ENCODE measurements at places on chromosomes 7 and 10.

DNA sequence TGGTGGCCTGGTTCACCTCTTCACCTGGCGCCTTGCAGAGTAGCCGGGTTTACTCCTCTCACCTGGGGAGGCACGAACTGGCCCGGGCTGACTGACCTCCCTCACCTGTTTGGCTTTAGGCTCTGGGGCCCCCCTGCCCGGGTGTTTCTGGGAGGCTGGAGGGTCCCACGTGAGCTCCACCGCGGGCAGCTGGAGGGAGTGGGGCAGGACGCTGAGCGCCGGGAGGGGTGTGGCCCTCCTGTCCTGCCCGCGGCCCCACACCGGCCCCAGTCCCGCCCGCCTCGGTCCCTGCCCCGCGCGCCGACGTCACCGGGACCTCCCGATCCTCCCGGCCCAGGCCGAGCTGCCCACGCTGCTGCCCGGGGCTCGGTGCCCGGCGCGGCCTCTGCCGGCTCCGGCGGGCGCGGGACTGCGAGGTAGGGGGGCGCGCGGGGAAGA, at the start of gene AMZ1:
TSS of gene AMZ1 (plus strand) at position 322 of the 438 bp plus-strand sequence. CDS start 12,250 bp downstream, outside the sequence.
- no peak within 1 kb of the TSS for H3K27ac ChIP-seq
- H3K4me1 ChIP-seq, result peaks cover 7% of the 10 kb centered on the region
- no peaks in the 10 kb centered on the region for H3K36me3 ChIP-seq
- peaks cover 57% of the 10 kb centered on the region for H3K27me3 ChIP-seq

GRCh38 chr7:1025743-1026581, 18.4 kb upstream of the GPR146 start:
- peaks cover 15% of the 10 kb centered on the region for H3K36me3 ChIP-seq
- H3K27me3 ChIP-seq, result peaks cover 2% of the 10 kb centered on the region
- H3K4me3 ChIP-seq, result peak overlapping the region; percentile 75
- H3K4me1 ChIP-seq, result peaks cover 20% of the 10 kb centered on the region
- H3K27ac ChIP-seq, result no peak overlapping the region
- no peak for DNase-seq

DNA sequence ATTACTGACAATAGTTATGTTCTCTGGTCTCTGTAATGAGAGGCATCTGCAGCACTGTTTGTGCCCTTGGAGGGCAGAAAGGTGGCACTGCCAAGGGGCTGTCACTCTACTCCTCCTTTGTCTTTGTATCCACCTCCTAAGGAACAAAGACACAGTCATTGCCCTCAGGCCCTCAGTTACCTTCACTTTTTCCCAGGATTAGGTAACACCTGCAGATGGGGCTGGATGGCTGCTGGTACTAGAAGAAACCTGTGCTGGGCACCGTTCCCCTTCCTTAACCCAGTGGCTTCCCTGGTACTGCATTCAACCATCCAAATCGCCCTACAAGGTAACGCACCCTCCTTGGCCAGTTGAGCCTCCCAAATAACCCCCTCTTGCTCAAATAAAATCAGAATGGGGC, 246.9 kb upstream of the NEBL start:
- H3K4me3 ChIP-seq, result no peak overlapping the region
- no peak for DNase-seq
- peaks cover 43% of the 10 kb centered on the region for H3K4me1 ChIP-seq

DNA sequence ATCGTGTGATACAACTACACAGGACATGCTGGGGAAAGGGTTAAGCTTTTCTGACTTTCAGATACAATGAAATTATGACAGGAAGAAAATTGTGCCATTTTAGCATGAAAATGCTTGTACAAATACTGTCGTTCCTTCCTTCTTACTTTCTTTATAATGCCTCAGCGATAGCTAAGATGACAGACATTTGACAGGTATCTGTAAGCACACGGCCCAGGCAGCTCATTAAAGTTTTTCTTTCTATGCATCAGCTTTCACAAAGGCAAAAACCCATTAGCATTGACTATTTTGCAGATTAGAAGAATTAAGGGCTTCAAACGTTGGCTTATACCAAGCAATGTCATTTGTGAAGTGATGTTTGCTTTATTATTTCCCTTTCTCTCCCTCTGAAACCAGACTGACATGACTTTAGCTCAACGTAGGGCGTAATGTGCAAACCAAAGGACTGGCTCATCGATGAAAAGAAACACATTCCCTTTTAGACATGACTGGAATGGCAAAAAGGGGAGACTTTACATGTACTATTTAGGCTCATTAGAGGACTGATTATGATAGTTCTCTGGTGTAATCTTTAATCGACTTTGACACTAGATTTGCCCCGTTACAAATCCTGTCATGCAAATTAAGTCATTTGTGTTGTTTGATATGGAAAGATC, 258.4 kb upstream of the SP8 start:
- H3K36me3 ChIP-seq, result no peaks in the 10 kb centered on the region
- no peak for DNase-seq
- peak overlapping the region; percentile 10 for H3K4me3 ChIP-seq
- H3K27me3 ChIP-seq, result no peaks in the 10 kb centered on the region

DNA sequence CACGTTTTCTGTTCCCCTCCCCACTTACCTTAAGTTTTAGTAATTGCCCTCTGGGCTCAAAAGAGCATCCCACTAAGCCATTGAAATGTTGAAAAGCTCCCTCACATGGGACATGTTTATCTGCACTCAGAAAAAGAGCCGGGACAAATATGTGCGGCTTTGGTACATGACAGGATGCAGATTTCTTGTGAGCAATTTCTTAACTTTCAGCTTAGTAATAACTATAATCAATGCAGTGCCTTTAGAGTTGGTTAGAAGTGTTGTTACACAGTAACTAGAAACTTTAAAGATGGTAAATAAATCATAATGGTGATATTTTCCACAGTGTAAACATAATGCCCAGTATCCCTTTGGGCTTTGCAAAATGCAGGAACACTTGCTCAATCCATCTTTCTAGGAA, 89.2 kb downstream of the ZNF365 start:
- H3K36me3 ChIP-seq, result no peaks in the 10 kb centered on the region
- no peak for DNase-seq

Measured in neural crest cell (in vitro differentiated cells).